ENCODE measurements at places on chromosomes 11 and 22. TPM values are rescaled to one million over a fixed set of nuclear protein-coding genes. Genes with fewer than 3 reads are reported as not detected.

The FGF19 gene
- total RNA-seq: 1.0 TPM

The GRM5 gene
- total RNA-seq: 0.08 TPM

The VSIG10L2 gene
- not detected for total RNA-seq

The LYVE1 gene
- 9.1 TPM for total RNA-seq

The ANO5 gene
- 7.3 TPM for total RNA-seq

The CDCA5 gene
- total RNA-seq: 6.4 TPM

The CCDC87 gene
- 0.53 TPM for total RNA-seq

GRCh38 chr11:120467627-120468026 lies 43.9 kb upstream of the GRIK4 start:
- H3K27ac ChIP-seq: no peak overlapping the region
- H3K36me3 ChIP-seq: peaks cover 3% of the 10 kb centered on the region
- H3K27me3 ChIP-seq: no peaks in the 10 kb centered on the region

- H3K27me3 ChIP-seq: no peaks in the 10 kb centered on the region
- H3K36me3 ChIP-seq: no peaks in the 10 kb centered on the region
- no peak overlapping the region for H3K4me3 ChIP-seq
- no peak for DNase-seq
- H3K4me1 ChIP-seq: no peaks in the 10 kb centered on the region
- H3K27ac ChIP-seq: no peak overlapping the region
These were observed 1.9 kb upstream of the NLRP10 start for GRCh38 chr11:7967097-7967496.

GRCh38 chr11:47509077-47509536 lies 43.8 kb downstream of the CELF1 start:
- H3K4me3 ChIP-seq: no peak overlapping the region
- peaks cover 30% of the 10 kb centered on the region for H3K4me1 ChIP-seq

DNA sequence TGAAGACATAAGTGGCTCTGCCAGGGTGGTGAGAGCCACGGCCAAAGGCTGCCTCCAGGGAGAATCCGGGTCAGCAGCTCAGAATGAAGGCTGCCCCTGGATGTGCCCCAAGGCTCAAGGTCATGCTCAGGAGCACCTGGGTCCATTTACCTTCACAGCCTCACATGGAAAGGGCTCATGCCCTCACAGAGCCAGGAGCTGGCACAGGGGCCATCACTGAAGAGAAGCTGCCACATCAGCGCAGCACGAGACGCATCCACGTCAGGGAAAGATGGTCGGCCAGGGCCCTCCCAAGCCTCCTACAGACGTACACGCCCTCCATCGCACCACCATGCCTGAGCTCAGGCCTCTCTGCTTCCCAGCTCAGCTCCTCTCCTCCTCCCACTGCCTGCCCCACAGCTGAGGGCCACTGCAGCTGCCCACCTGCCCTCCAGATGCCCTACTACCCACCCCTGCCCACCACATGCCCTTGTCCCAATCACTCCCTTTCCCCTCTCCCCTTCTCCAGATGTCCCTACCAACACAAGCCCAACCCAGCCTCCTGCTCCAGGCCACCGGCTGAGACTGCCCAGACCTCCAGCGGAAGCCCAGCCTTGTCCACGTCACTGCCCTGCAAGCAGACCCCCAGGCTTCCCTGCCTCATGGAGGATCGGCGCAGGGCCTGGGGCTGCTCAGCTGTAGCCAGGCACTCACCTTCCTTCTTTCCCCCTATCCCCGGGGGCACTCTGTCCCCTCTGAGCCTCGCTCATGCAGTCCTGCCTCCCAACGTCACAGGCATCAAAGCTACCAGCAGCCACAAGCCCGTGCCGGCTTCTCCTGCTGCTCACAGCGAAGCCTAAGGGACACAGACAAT lies 144.1 kb downstream of the SHANK2 start:
- H3K27ac ChIP-seq: no peak overlapping the region
- H3K27me3 ChIP-seq: no peaks in the 10 kb centered on the region
- H3K36me3 ChIP-seq: no peaks in the 10 kb centered on the region
- no peak overlapping the region for H3K4me3 ChIP-seq
- H3K4me1 ChIP-seq: no peaks in the 10 kb centered on the region

- peaks cover 6% of the 10 kb centered on the region for H3K4me1 ChIP-seq
- no peak for DNase-seq
- no peak overlapping the region for H3K27ac ChIP-seq
- H3K27me3 ChIP-seq: peaks cover 2% of the 10 kb centered on the region
- no peak overlapping the region for H3K4me3 ChIP-seq
- H3K36me3 ChIP-seq: no peaks in the 10 kb centered on the region
These were observed 702.9 kb downstream of the DLG2 start for GRCh38 chr11:84924154-84924692.

DNA sequence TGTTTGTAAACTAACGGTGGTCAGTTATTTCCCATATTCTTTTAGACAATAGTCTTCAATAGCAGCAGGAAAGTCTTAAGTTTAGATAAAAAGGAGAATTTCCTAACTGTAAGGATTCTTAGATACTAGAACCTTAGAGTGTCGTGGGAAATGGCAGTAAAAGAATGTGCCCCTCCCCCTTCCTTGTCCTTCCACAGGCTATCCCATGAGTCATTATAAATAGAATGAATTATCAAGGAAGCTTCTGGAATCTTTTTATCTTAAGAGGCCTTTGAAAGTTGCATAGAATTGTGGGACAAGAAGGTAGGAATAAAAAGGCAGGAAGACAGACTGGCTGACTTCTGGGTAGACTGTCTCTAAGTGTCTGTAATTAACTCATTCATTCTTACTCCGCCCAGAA lies 165.2 kb upstream of the TBCEL start:
- no peaks in the 10 kb centered on the region for H3K27me3 ChIP-seq
- H3K36me3 ChIP-seq: no peaks in the 10 kb centered on the region
- DNase-seq: peak; percentile 26
- no peak overlapping the region for H3K27ac ChIP-seq
- H3K4me3 ChIP-seq: no peak overlapping the region

DNA sequence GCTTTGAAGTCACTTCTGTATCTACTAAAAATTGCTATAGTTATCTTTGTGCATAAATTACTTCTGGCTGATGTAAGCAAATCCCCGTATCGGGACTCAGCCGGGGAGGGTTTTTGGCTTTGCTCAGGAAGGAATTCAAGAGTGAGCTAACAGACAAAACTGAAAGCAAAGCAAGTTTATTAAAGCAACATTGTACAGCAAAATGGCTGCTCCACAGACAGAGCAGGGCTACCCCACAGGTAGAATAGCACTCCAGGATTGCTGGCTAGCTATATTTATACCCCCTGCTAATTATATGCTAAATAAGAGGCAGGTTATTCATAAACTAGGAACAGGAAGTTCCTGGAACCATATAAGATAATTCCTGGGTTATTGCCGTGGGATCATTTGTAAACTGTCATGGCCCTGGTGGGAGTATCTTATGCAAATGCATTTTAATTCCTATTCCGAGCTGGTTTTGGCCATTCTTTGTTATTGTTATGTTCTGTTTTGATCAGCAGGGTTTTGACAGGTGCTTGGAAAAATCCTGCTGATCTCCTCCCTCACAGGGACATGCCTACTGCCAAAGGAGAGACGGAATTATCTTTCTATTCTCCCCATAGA lies 15.2 kb downstream of the MIF start:
- no peak overlapping the region for H3K4me3 ChIP-seq
- no peak for DNase-seq
- H3K4me1 ChIP-seq: peaks cover 25% of the 10 kb centered on the region
- peak overlapping the region; percentile 78 for H3K27ac ChIP-seq

Measured in hepatocyte (in vitro differentiated cells).